Caki2 (cell line): ENCODE measurements at places on chromosomes 16 and 17.

DNA sequence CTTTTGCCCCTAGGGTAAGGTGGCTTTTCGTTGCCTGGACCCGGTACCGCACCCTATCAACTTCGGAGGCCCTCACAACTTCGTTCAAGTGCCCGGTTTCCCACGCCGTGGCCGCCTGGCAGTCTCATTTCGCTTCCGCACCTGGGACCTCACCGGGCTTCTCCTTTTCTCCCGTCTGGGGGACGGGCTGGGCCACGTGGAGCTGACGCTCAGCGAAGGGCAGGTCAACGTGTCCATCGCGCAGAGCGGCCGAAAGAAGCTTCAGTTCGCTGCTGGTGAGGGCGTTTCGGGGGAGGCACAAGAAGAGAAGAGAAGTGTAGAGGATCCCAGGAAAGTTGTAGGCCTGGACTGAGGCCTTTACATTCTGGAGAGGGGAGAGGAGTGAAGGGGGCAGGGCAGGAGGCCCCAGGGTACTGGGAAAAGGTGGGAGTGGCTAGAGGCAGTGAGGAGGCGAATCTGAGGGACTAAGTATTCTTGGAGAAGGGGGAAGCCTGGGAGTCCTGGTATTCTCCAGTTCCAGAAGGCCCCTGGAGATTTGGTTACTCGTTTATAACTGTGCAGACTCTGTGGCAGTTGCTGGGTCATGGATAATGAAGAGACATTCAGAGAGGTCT lies 5.5 kb downstream of the CNTNAP1 start:
- no peak for DNase-seq

GRCh38 chr16:3810198-3810664 lies 70.3 kb downstream of the CREBBP start:
- DNase-seq: no peak

- DNase-seq: no peak
Measured at GRCh38 chr17:36946726-36947091, 2.0 kb upstream of the AATF start.

DNA sequence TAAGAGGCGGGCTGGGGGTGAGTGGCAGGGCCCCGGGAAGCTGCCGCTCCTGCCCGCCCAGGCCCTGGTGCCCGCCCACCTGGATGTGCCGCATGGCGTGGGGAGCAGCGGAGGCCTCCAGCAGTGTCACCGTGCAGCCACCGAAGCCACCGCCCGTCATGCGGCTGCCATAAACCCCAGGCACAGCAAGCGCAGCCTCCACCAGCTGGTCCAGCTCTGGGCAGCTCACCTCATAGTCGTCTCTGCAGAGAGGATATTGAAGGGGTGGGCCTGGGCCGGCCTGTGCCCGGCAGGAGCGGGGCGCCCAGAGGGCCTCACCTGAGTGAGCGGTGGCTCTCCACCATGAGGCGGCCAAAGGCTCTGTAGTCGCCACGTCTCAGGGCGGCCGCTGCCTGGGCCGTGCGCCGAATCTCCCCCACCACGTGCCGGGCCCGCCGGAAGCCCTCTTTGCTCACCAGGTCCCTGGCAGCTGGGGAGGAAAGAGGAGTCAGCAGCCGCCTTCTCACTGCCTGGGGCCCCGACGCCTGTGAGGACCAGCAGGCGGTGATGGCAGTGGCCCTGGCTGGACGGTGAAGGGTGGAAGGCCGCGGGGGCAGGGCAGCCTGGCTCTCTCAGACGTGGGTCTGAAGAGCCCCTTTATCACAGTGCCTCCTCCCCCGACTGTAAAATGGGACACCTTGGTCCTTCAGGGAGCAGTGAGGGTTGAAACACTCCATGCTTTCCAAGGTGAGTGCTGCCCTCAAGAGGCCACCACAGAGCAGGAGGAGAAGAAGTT lies 6.7 kb downstream of the GALK1 start:
- no peak for DNase-seq

GRCh38 chr17:62746941-62747340 lies 61.2 kb downstream of the MARCHF10 start:
- no peak for DNase-seq

DNA sequence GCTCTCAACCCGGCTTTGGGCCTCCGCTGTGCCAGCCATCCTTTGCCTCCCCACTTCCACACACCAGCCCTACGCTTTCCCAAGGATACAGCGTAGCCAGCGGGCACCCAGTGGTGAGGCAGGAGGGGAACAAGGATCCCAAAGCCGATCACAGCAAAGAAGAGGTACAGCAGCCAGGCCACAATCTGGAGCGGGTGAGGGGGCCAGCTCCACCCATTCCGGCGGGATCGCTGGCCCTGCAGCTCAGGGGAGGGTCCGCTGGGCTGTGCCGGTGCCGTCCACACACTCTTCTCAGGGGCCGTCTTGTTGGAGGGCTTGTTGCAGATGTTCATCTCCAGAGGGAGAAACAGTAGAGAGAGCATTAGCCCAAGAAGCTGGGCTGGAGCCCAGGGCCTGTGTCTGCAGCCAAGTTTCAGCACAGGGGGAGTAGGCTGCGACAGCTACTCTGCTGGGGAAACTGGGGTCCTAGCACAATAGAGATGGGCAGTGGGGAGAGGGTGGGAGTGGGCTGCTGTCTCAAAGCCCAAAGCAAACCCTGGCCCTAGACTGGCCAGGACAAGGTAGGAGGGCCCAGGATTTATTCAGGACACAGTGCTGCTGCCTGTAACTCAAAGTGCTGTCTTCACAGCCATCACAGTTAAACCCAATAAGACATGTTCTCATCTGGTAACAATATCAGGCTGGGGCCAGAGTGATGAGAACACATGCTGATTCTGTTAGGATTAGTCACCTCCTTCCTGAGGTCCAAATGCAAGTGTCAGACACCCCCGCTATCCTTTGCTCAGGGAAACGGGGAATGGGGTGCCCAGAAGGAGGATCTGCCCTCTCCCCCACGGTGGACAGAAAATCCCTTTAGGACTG lies 9.9 kb downstream of the ZDHHC1 start:
- no peak for DNase-seq

- peak; percentile 5 for DNase-seq
Measured at GRCh38 chr16:26214581-26215174, 522.9 kb downstream of the HS3ST4 start.

DNA sequence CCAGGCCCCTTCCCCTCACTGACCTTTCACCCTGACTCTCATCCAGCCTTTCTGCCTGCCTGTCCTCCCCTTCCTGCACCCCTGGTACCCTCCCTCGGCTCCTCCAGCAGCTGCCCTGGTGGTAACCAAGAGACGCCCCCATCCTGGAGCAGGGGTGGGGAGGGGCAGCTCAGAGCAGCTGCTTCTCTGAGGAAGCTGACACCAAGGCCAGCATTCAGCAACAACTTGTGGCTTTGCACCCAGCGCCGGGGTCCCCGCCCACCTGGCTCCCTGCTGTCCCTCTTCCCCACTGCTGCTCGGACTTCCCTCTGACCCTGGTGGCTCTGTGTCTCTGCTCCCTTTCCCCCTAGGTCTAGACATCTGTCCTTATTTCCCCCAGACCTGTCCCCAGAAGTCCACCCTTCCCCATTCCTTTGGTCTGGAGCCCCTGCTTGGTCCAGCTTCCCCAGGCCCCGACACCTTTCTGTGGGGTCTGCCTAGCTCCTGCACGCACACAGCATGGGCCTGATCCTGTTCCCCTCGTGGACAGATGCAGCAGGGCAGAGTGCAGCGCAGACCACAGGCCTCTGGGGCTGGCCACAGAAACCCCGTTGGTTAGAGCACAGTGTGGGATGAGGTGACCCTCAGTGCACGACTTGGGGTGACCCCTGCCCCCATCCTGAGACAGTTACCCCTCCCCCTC lies 1.2 kb upstream of the ATP2A1 start:
- DNase-seq: no peak

GRCh38 chr17:73249700-73250099 lies 12.0 kb downstream of the CPSF4L start:
- DNase-seq: no peak

- peak; percentile 43 for DNase-seq
Measured at GRCh38 chr17:28928061-28928460, 23.3 kb downstream of the PHF12 start.

- DNase-seq: no peak
Measured at GRCh38 chr17:15185625-15185991, 79.5 kb downstream of the PMP22 start.

GRCh38 chr17:42681976-42682721 lies at the start of gene CNTNAP1:
CNTNAP1 (plus strand) TSS chr17:42682531; CDS start chr17:42682830, 299 bp downstream.
- DNase-seq: peak; percentile 30

DNA sequence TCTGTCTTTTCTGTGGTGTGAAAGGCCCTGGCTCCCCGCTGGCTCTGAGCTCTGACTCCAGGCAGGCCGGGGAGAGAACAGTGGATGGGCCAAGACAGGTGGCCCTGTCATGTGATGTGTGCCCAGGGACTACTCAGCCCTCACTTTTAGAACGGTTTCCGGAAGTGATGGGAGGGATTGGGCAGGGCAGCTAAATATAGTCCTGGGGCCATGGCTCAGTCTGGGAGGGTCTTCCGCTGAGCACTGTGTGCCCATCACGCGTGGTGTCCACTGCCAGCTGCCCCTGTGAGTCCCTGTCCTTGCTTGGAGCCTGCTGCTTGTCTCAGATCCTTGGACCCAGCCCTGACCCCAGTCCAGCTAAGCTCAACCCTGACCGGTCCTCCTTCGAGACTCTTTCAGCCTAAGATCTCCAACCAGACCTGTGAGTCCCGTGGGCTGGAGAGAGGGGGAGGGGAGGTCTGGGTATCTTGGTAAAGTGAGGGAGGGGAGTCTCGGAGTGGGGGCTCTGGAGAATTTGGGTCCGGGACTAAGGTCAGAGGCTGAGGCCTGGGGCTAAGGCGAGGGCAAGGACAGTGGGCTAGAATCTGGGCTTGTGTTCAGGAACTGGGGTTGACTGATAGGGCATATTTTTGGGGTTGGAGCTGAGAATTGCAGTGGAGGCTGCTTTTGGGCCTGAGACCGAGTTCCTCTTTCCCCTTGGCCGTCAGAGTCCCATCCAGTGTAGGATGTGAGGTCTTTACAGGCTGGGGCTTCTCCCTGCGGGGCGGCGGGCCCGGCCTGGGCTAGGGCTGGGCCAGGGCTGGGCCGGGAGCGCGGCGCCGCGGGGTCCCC lies at the start of gene TRIM72:
TRIM72 (plus strand) TSS at position 243 of the 831 bp plus-strand sequence. CDS start 620 bp downstream, outside the sequence.
- no peak for DNase-seq

GRCh38 chr16:51010817-51011216 lies 140.3 kb downstream of the SALL1 start:
- no peak for DNase-seq

- DNase-seq: no peak
Measured at GRCh38 chr16:51579652-51580360, 428.7 kb upstream of the SALL1 start.

GRCh38 chr16:9256196-9256595 lies 164.8 kb downstream of the HAPSTR1 start:
- peak; percentile 12 for DNase-seq

DNA sequence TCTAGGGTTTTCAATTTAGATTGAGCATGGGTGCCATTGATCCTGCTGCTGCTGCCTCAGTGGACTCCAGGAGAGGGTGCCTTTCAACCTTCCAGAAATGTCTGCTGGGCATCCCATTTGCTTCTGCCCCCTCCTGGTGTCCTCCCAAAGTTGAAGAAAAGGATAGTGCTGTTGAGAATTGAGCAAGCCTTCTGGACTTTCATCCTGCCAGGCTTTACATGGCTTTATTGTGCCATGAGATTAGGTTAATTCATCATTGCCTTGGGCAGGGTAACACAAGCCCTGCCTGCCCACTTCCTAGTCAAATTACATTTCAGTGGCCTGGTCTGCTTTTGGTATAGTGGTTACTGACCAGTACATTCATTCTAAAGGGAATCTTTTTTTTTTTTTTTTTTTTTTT lies 17.9 kb upstream of the TANGO6 start:
- no peak for DNase-seq

DNA sequence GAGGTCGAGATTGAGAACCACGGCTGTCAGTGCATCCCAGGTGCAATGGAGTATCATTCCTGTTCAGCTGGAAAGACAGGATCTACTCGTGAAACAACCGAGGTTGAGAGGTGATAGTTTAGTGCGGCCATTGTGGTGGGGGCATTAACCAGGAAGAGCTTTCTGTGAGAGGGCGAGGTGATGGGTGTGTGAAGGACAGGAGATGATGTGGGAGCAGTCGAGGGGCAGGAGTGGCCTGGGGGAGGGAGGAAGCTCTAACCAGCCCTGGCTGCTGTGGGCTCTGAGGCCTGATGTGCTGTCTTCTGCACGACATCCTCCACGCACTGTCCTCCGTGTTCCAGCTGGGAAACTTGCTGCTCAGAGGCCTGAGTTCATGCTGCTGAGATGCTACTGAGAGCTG lies 22.0 kb downstream of the GOSR2 start:
- DNase-seq: no peak

GRCh38 chr17:48637323-48638260 lies 11.4 kb upstream of the HOXB9 start:
- DNase-seq: no peak

GRCh38 chr16:48136547-48137360 lies 19.0 kb downstream of the ABCC12 start:
- DNase-seq: no peak

DNA sequence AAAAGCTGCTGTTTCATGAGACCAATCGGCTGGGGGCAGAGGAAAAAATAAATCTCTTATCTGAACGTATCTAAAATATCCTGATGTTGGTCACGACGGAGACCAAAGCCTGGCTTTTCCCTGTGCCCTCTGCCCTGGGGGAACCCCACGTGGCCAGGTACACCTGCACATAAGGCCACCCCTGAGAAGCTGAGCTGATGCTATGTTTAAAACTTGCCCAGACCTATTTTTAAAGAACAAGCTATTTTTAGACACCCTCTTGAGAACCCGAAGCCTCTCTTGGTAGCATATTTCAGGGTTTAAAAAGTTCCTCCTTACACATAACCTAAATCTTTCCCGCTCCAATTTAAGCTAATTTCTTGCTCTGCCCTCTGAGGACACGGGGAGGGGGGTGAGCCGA lies 210.4 kb downstream of the GSG1L start:
- DNase-seq: no peak

DNA sequence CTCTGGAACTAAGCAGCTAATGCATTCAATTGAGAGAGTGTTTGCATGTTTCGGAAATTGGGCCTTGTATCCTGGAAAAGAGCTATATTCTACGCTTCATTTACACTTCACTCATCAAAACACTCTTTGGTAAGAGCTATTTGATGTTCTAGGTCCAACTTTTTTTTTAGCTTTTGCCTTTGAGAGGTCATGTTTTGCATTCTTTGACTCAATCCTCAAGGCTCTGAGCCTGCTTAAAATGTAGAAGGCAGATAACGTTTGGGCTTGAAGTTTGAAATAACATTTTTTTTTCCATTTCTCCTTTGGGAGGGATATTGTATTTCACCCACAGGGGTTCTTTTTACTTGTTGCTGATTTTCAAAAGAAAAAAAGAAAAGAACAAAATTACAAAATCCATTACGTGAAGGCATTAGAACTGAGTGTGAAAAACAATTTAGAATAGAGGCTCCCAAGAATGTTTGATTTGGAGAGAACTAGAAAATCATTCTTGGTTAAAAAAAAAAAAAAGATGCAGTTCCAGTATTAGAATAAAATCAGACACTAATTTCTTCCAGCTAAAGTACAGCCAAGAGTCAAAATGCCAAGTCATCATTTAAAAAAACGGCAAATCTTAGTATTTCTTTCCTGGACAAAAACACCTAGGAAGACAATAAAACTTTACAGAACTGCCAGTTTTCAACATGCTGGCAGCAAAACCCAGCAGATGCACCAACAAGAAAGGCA lies 268.5 kb downstream of the GRIN2A start:
- no peak for DNase-seq

GRCh38 chr16:1379304-1380076 lies 27.8 kb downstream of the GNPTG start:
- DNase-seq: peak; percentile 73

- peak; percentile 46 for DNase-seq
Measured at GRCh38 chr16:72501739-72502593, 330.0 kb upstream of the PMFBP1 start.

GRCh38 chr17:41536741-41537613 lies 8.9 kb upstream of the KRT19 start:
- DNase-seq: no peak

GRCh38 chr17:7357381-7357780 lies 2.4 kb downstream of the TMEM95 start:
- DNase-seq: no peak
